Renal cortex interstitium (tissue), 15 donors: ENCODE measurements at places on chromosomes 2 and 18. TPM values are rescaled to one million over a fixed set of nuclear protein-coding genes. Genes with fewer than 3 reads are reported as not detected.

DNA sequence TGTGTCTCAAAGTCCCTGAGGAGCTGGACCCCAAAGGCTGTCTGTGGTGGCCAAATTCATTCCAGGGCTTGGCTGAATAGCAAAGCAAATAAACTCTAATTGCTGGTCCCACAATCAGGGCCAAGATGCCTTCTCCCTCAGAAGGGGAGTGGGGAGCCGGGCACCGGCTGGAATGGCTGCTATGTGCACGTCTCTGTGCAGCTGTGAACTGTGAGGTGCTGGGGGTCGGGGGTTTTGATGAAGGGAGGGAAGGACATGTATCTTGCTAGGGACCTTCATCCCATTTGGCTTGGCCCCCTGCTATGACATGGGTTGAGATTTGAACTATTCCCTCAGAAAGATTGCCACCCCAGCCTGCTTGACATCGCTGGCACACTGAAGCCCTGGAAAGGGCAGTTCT, 60.4 kb downstream of the CIB4 start:
- no peak for DNase-seq

DNA sequence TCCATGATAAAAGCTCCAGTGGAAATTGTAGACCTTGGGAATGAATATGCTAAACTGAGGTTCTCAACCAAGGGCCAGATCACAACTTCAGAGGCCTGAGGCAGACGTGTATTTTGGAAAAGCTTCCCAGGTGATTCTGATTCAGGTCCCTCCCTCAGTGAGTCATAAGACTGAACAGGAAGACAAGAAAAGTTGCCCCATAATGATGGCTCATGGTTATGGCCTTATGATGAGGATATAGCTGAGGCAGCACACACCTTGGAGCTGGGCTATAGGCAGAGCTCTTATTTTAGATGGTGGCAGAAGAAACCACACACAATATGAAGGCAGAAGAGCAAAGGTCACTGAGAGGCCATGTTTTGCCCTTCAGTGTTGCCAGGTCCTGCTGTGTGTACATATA, 9.6 kb downstream of the ANTXR1 start:
- DNase-seq: no peak

DNA sequence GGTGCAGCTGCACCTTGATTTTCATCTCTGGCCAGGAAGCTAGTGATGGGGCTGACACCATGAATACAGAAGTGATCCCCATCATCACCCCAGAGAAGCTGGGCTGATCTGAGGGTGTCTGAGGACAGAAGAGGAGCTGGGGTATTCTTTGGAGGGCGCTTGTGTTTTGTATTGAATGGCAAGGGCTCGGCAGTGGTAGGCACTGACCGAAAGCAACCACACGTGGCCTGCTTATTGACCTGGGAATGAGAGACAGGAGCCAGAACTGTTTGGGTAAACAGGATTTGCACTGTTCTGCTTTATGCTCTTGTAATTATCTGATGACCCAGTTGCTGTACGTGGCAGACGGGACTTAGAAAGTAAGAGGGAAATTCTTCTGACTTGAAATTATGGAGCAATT, 62.6 kb upstream of the RPL31 start:
- DNase-seq: no peak

DNA sequence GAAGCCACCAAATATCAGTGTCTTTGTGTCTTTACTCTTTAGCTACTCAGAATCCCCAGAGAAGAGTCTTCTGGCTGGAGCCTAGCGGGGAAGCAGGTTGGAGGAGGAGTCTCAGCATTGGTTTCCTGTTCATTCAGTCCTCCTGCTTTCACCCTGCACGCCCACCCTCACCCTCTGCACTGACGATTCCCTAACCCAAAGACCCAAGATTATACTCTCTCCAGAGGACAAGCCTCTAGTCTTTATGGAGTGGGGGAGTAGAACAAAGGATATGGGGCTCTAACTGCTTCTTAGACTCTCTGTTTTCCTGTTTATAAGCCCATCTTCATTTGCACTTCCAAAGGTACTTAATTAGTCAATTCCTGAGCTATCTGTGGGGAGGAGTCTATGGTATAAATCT, 338.8 kb downstream of the AGPS start:
- DNase-seq: no peak

GRCh38 chr2:20130821-20131645, 79.6 kb upstream of the LAPTM4A start:
- DNase-seq: no peak

DNA sequence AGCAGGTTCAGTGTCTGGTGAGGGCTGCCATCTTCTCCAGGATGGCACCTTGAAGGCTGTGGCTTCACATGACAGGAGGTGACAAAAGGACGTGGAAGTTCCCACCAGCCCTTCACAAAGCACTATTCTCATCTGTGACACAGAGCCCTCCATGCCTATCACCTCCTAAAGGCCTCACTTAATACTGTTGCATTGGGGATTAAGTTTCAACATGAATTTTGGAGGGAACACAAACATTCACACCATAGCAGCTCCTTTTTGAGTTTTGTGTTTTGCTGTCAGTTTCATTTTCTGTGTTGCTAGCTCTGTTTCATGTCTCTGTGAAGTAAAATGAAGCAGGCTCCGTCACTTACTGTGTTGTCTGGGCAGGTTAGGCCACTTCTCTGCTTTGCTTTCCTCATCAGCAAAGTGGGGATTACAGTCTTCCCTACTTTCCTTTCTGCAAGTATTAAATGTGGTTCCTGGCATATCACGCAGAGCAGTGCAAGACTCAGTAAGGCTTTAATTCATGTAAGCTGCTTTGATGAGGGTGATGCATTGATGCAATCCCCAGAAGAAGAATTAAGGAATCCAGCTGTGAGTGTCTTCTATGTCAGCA, 31.6 kb downstream of the LIMS1 start:
- DNase-seq: no peak

- DNase-seq: no peak
Observed at GRCh38 chr2:73448856-73449255, 63.2 kb downstream of the ALMS1 start.

GRCh38 chr2:218006741-218007140, 3.9 kb upstream of the TNS1 start:
- DNase-seq: no peak

- DNase-seq: no peak
Observed at GRCh38 chr2:111071600-111072171, 49.0 kb upstream of the BCL2L11 start.

- DNase-seq: no peak
Observed at GRCh38 chr18:51727780-51728179, 530.3 kb upstream of the MEX3C start.

DNA sequence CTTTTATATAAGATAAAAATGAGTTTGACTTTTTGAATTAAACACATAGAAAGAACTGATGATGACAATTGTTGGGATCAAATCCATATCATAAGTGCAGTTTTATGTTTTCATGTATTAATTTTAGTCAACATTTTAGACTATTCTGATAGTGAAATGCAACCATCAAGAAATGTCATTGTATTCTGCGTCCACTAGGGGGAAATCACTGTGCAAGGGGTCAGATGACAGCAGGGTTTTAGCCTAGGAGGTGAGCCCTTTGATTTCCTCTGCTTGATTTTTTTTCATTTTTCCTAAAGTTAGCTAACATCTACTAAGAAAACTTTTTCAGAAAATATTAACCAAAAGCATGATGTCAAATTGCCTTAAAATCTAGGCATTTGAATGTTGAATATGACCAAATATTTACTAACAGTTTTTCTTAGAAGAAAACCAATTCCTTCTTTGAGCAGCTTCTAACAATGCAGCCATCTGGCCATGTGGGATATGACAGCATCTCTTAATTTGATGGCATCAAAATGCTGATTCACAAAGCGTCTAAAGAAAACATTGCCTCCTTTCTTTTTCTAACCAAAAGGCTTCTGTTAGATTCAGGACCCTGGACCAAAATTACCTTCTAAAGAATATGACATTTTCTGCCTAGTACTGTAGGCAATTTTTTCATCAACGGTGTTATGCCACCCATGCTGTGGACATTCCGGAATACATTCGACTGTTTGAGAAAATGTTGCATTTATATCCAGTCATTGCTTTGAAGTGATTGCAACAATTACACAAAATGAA, 141.5 kb downstream of the SPHKAP start:
- no peak for DNase-seq

GRCh38 chr18:10141559-10141958, 227.7 kb downstream of the VAPA start:
- DNase-seq: no peak

- DNase-seq: no peak
Observed at GRCh38 chr2:127277028-127277427, 16.9 kb downstream of the ERCC3 start.

DNA sequence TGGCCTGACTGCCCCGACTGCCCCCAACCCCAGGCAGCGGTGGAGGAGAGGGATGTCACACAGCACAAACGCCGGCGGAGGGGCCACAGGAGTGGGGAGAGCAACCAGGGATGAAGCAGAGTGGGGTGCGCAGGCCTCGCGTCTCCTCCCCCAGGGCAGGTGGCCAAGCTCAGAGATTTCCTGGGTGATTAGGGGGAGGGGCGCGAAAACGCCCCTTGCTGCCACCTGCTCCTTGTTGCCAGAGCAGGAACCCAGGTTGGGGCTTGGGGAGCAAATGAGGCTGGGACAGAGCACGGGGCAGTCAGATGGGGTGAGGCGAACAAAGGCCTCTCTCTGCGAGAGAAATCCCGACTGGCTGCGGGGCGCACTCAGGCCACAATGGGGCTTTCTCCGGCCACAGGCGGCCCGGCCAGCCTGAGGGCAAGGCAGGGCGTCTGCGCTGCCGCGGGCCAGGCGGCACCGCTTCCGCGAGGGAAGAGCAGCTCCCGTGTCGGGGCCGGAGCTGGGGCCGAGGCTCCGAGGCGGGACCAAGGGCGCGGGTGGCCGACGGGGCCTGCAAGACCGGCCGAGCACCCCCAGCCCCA, 11.5 kb downstream of the TEX44 start:
- DNase-seq: no peak

DNA sequence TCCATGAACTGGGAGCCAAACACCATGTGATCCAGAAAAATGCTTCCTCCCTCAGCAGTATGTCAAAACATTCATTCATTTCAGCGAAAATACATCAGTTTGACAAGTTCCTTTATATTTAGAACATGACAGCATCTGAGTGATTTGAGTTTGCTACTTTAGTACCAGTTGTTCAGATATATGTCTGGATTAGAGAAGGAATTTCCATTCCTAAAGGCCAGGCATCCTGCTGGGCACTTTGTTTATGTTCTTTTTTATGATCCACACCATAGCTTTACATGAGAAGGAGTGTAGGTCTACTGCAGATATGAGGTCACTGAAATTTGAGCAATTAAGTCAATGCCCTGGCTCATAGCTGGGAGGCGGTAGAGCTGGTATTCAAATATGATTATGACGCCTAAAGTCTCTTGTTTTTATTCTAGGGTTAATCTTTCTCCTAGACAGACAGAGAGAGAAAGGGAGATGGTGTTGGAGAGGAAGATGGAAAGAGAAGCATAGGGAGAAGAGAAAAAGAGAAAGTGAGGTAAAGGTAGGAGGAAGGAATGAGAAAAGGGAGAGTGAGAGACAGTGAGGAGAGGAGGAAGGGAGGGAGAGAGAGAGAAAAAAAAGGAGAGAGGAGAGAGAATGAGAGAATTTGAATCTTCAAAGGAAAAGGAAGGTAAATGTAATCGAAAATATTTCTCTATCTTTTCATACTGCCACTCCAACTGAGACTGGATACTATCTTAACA, 839.5 kb upstream of the FANCL start:
- DNase-seq: no peak

GRCh38 chr2:27856386-27856785, 33.8 kb downstream of the RBKS start:
- no peak for DNase-seq

- no peak for DNase-seq
Observed at GRCh38 chr2:109398366-109399015, 215.3 kb downstream of the SEPTIN10 start.

GRCh38 chr18:6021306-6022073, 126.2 kb upstream of the TMEM200C start:
- DNase-seq: no peak

DNA sequence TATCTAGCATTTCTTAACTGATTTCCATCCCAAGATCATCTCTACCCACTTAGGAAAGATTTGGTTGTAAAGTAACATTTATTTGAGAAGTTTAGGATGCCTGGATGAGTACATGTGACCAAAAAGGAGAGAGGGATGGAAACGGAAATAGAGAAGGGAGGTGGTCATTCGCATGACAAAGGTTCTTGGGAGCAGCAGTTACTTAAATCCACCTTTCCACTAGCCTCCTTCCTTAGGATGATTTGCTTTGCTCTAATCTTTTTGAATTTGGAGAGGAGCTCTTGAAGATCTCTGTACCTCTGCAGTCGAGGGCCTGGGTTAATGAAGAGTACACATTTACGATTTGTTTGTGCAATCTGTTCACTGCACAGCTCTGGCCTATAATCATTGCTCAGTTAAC, 623.5 kb downstream of the EPHA4 start:
- no peak for DNase-seq

GRCh38 chr2:203909974-203910373, 26.6 kb upstream of the ICOS start:
- no peak for DNase-seq

Gene NFE2L2
- polyA plus RNA-seq: 146 TPM

Gene PRKAG3
- polyA plus RNA-seq: not detected

Gene CD8B
- 0.73 TPM for polyA plus RNA-seq

Gene CCDC74A
- 18.5 TPM for polyA plus RNA-seq

Gene RNF181
- 138 TPM for polyA plus RNA-seq

Gene SGPP2
- 27.4 TPM for polyA plus RNA-seq

Gene DPP4
- 136 TPM for polyA plus RNA-seq

Gene GALR1
- 0.09 TPM for polyA plus RNA-seq

Gene OTOS
- polyA plus RNA-seq: not detected
